ENCODE measurements at places on chromosomes 4 and X.
A peak's percentile ranks its signal among the peaks of the same experiment; 100 is the strongest.

DNA sequence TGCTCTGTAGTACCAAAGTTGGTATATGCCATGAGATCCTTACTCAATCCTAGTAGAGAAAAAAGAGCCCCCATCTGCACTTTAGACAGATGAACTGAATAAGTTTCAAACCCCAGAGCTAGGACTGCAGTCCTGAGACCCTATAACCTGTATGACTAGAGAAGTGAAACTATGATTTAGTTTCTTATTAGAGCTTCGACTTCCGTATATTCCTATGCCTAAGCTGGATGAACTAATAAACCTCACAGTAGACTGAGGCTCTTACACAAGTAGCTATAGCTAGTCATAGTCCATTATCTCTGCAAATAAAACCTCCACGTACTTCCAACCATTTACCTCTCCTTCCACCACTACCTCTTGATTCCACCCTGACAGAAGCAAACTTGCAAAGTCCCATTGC is 6.3 kb upstream of the OTUD4 start:
- DNase-seq, result no peak

GRCh38 chrX:18543738-18544137 is 118.3 kb downstream of the CDKL5 start:
- DNase-seq, result no peak

DNA sequence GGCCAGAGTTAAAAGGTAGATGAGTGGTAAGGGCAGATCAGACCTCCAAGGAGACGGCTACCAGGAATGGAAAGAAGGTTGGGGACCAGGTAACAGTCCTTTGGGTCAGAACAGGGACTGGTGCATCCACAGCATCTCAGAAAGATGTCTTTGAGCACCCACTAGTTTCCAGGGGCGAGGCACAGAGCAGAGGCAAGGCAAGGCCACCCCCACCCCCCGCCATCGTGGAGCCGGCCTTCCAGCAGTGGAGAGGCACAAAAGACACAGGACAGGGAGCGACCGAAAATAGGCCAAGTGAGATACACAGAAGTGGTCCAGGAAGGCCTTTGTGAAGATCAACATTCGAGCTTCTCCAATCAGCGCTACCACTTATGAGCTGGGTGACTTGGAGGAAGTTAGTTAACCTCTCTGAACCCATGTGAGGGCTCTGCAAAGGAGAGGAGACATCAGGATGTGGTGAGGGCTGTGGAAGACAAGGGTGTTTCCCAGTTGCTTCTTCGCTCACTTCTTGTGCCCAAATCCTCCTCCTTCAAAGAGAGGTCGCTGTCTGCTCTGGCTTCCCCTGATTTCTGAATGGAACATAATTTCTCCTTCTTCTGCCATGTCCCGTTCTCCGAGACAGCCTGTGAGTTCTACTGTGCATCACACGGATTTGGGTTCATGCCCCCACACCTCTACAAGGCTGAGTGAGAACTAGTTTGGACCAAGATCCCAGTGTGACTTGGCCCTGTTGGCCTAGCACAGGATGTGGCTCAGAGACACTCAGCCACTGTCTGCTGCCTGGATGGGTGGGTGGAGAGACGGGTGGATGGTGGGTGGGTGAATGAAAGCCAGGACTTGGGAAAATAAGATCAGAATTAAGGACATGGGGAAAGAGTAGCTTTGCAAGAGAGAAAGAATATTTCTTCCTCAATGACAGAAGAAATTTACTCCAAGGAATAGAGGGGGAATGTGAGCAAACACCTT is 16.7 kb upstream of the MSX1 start:
- no peak for DNase-seq

- no peak for DNase-seq
These were observed 1.9 kb downstream of the TACC3 start for GRCh38 chr4:1723131-1723801.

- DNase-seq, result no peak
These were observed 54.6 kb downstream of the USP26 start for GRCh38 chrX:133042260-133042659.

- peak; percentile 44 for DNase-seq
These were observed 1.2 kb upstream of the TMEM33 start for GRCh38 chr4:41933997-41934503.

DNA sequence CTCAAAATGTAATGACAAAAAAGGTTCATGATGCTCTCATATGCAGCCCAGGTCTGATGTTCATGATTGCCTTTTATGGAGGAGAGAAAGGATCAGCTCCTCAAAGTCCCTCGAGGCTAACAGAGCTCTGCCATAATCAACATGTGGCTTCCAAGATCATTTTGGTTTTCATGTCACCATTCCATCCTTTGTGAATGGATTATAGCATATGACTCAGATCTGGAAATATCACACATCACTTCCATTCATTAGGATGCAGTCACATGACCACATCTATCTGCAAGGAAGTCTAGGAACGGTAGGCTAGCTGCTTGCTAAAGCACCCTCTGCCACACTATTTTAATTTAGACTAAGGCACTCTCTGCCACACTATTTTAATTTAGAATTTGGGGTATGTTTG is 77.6 kb downstream of the COX18 start:
- DNase-seq, result no peak

DNA sequence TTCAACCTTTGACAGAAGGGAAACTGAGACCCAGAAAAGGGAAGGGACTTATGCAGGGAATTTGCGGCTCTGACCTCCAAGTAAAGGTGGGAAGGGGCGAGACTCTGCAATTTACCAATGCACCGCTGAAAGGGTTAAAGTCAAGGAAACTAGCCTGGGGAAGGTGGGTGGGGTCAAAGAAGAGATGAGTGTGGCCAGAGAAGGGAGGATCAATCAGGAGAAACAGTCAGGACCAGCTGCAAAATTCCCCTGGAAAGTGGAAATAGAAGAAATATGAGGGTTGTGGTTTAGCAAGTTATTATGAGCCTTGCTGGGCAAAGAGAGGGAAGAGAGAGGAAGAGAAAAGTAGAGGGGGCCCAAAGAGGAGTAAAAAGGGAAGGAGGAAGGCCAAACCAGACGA is 30.5 kb downstream of the STARD8 start:
- DNase-seq, result no peak

DNA sequence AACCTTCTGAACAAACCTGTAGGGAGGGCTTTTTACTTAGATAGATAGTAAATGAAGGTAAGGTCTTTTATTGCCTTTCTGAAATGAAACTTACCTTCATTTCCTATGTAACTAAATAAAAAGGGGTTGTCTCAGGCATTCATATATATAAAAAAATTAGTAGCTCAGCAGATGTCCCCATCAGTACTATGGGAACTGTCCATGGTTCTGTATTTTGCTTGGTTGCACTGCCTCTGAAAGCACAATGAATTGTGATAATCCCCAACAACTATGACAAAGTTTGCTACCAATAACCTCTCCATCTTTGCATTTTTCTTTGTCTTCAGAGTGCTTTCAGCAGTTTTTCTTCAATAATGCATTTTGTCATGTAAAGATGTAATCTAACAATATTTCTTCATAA is 222.4 kb downstream of the SLIT2 start:
- DNase-seq, result no peak

GRCh38 chrX:35115205-35115604 is 172.6 kb downstream of the FAM47B start:
- no peak for DNase-seq

DNA sequence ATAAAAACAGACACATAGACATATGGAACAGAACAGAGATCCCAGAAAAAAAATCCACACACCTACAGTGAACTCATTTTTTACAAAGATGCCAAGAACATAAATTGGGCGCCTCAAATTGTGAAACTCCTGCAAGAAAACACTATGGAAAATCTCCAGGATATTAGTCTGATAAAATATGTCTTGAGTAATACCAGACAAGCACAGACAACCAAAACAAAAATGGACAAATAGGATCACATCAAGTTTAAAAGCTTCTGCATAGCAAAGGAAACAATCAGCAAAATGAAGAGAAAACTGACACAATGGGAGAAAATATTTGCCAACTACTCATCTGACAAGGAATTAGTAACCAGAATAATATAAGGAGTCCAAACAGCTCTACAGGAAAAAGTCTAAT is 337.3 kb upstream of the DIPK2B start:
- no peak for DNase-seq

DNA sequence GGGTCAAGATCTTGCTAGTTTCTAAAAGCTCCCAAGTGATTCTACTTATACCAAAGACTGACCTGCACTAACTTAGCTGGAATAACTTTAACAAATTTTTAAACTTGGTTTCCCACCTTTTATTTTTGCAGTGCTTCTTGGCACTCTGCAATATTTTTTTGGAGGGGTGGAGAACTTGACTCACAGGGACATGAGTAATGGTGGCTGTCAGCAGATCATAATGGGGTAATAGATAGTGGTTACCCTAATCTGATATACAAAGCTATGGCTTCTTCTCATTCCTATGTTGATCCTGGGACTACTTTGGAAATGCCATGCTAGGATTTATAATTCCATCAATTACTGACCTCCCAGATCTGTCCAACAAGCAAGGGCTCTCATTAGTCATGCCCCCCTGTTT is 295.7 kb downstream of the GPAT3 start:
- DNase-seq, result no peak

DNA sequence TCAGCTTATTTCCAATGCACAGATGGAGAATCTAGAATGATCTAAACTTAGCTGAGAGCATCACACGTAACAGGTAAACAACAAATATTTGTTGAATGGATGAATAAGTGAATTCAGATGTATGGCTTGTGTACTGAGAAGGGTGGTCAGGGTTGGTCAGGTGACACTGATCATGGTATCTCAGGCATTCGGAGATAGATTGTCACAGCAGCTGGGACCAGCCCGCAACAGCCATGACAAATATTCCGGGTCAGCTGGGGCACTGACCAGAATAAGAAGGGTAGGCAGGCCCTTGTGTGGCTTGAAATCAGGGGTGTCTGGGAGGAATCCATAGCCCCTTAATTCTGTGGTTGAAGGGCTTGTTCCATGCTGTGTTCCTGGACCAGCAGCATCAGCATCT is 159.4 kb upstream of the ARX start:
- no peak for DNase-seq

GRCh38 chr4:74933562-74934015 is 673 bp downstream of the PARM1 start:
- DNase-seq, result no peak

DNA sequence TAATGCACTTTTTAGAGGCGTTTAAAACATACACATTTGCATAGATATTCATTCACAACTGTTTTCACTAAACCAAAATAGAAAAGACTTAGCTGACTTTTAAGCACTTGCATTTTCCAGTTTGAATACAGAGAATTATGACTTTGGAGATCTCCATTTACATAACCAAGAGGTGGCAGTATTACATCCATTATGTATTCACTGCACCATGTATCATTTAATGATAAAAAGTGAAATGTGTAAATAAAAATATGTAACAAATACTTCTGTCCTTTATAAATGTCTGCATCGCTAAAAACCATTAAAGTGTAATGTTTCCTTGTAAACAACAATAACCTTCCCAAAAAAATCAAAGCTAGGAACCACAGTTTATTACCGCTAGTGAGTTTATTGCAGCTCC is 413.2 kb downstream of the FGF13 start:
- no peak for DNase-seq

DNA sequence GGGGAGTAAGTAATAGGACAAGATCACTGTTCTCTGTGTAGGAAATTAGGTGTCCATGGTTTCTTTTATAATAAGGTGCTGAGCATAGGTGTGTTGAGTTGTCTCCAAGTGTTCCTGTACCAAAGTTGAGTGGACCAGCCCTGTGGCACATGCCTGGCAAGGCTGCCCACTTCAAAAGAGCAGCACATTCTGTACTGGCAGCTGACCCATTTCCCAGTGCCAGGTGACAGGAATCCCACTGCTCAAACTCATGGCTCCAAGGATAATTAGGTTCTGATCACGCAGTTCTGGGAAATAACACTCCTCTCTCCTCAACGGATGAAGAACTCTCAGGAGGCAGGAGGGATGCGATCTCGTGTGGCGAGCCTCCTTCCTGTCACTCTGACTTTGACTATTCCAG is 12.8 kb upstream of the LGI2 start:
- DNase-seq, result no peak

DNA sequence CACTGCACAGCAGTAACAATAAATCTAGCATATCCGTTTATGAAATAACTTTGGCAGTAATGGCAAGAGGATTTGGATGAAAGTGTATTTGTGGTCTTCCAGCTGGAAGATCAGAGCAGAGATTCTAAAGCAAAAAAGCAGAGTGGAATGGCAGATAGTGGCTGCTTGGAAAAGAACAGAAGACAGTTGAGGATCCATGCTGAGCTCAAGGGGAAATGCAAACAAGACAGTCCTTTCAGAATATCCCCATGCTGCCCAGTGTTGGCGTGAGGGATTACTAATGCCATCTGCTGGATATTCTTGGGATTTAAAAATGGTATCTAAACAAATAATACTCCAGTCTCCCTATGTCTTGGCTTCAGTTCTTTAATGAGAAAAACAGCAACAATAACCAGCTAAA is 629.1 kb upstream of the ATOH1 start:
- DNase-seq, result peak; percentile 63

DNA sequence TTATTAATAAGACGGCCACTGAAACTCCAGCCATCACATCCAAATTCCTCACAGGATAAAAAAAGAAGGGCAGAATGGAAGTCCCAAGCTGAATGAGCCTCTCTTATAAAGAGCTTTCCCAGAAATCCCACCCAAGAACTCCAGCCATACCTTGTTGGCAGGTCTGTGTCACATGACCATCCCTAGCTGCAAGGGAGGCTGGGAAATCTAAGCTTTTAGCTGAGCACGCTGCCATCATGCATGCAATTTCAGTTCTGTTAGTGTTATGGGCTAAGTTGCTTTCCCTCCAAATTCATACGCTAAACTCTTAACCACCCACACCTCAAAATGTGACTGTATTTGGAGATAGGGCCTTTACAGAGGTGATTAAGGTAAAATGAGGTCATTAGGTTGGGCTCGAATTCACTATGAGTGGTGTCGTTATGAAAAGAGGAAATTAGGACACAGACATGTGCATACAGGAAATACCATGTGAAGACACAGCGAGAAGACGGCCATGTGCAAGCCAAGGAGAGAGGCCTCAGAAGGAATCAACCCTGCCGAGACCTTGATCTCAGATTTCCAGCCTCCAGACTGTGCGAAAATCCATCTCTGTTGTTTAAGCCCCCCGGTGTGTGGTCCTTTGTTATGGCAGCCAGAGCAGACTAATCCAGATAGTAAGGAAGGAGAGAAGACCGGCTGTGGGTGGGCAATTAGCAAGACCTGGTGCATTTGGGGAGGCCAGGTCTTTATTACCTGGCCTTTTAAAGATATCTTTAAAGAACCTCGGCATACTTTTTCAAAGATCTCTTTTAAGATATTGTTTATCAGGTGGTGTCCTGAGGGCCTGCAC is 317.6 kb downstream of the BCOR start:
- DNase-seq, result no peak

- DNase-seq, result no peak
These were observed 31.1 kb downstream of the GRID2 start for GRCh38 chr4:92334716-92335350.

GRCh38 chr4:12260453-12260852 is 831.8 kb upstream of the HS3ST1 start:
- no peak for DNase-seq

- DNase-seq, result no peak
These were observed 338.5 kb downstream of the PCDH7 start for GRCh38 chr4:31058656-31059055.
